ENCODE measurements at places on chromosomes 5 and 9.

- DNase-seq: no peak
Observed at GRCh38 chr9:80707120-80707519, 982.2 kb downstream of the TLE1 start.

DNA sequence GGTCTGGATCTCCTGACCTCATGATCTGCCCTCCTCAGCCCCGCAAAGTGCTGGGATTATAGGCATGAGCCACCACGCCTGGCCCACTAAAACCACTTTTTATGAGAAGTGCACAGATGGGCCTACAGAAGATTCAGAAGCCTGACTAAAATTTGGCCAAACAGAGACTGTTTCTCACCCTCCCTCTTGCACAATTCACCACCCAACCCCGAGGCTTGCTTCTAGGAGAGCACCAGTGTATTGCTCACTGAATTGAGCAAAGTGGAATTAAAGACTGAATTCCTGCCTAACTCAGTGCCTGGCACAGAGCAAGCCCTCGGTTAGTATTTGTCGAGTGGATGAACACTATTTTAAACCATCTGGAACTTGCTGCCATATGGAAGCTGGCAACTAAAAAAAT is 3.4 kb upstream of the DCTN4 start:
- DNase-seq: no peak

DNA sequence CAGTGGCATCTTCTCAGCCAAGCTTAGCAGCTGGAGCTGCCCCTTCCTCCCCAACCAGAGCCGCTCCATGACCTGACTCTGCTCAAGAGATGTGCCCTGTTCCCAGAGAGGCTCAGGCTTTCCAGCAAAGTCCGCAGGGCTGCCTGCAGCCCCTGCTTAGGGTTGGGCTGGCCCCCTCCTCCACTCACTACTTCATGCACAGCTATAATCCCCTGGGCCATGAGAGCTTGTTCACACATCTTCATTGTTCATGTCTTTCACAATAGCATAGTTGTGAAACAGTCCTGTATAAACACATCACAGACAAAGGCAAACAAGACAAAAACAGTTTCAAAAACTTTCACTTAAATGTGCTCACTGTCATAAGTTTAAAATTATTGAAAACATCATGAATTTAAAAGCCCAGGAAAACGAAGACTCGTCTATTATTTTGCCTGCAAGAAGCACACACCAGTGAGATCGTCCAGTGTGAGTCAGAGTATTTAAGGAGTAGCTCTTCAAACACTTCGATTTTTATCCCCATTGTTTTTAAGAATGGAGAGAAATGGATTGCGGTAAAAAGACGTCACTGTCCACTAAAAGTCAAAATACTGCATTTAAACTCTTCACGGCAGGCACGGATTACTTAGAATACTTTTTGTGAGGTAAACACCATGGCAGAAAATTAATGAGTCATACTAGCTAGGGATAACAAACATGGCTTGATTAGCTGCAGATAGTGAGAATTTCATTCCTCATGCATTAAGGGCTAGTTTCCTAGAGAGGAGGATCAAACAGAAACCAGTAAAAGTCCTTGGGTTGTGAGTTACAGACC is 40.7 kb upstream of the S1PR3 start:
- DNase-seq: no peak

DNA sequence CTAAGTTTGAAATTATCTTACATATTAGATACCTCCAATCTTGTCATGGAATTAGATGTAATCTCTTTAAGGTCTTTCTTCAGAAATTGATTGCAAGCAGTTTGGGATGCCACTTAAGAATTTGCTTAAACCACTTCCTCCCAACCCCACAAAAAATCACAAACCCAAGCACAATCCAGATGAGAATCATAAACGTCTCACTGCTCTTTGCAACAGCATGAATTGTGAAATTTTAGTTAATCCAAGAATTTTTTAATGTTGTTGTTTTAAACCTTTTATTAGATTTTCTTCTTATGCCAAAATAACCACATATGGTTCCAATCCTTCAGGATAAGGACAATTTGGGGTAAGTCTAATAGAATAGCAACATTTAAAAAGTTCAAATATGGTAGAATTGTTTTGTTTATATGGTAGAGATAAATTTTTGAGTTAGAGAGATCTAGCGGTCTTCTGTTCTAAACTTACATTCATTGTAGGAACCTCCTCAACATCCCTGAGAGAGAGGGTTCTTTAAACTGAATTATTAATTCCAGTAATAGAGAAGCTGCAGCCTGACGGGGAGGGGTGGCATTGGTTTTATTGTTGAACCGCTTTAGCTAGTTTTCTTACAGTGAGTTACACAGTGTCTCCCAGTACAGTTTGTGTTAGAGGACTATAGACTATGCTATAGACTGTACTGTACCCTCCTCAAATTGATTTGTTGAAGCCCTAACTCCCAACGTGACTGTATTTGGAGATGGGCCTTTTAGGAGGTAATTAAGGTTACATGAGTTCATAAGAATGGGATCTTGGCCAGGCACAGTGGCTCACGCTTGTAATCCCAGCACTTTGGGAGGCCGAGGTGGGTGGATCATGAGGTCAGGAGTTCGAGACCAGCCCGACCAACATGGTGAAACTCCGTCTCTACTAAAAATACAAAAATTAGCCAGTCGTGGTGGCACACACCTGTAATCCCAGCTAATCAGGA is 24.8 kb upstream of the IL6ST start:
- DNase-seq: no peak

DNA sequence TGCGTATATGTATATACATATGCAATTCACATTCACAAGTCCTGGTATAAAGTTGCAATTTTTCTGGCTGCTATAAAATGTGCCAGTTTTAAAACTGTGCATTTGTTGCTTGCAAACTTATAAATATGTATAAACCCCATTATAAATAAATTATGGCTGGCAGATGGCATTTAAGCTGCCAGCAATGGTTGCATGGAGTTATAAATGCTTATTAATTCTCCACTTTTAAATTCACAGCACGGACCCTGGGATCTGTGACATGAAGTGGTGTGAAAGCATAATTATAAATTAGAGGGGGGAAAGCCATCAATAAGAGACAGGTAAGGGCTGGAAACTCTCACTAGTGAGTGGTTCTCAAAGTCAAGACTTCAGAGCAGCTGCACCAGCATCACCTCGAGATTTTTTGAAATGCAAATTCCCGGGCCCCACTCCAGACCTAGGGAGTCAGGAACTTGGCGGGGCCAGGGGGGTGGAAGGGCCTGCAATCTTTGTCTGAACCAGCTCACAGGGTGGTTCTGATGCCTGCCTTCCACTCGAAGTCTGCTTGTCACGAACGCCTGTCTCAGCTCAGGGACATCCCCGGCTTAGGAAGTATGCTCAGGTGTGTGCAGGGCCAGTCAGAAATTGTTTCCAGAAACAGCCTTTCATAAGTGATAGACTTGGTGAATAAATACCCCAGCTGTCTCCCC is 16.9 kb downstream of the S1PR3 start:
- no peak for DNase-seq

GRCh38 chr9:95516221-95516733 is 494 bp downstream of the PTCH1 start:
- DNase-seq: no peak

DNA sequence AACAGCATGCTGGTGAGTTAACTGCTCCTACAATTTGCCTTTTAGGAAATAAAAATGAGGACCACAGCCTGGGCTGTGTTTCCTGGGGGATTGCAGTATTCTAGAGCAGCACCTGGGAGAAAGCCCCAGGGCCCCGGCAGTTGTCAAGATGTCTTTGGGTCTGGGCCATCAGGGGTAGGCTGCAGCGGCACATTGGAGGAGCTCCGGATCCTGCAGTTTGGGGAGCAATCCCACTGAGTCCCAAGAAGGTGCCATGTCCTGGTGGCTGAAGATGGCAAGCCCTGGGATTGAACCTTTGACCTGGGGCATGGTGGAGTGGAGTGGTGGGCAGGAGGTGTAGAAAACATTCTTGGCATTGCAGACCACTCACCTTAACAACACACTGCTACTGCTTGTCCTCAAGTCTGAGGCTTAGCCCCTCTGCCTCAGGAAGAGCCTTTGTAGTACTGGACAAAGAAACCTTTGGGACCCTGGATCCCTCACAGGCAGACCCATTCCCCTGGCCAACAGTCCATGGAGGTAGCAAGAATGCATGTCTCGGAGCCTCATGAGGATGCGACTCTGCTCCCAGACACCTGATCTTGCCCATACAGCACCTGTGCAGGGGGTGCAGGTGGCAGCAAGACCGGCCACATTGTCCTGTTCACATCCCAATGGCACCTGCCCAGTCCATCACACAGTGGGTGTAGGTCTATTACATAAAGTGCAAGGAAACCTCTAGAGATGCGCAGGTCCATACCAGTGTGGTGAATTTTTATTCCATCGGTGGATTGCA is 159.1 kb upstream of the IRX2 start:
- DNase-seq: no peak

DNA sequence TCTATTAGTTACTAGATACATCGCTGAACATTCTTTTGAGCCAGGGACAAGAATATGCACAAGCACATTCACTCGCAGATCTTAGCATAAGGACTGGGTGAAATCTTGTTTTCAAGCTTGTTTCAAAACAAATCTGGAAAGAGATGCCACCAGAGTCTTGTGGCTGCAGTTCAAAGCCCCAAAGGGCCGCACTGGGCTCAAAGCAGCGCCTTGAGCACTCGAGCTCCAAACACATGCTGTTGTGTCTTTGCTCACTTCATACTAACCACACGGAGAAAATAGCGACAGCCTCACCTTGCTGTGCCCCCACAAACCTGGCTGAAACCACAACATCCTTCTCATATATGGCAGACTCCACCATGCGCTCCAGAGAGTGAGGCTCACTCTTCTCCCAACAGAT is 34.2 kb upstream of the IL7R start:
- DNase-seq: no peak

GRCh38 chr9:14340994-14341393 is 27.1 kb upstream of the NFIB start:
- DNase-seq: no peak

DNA sequence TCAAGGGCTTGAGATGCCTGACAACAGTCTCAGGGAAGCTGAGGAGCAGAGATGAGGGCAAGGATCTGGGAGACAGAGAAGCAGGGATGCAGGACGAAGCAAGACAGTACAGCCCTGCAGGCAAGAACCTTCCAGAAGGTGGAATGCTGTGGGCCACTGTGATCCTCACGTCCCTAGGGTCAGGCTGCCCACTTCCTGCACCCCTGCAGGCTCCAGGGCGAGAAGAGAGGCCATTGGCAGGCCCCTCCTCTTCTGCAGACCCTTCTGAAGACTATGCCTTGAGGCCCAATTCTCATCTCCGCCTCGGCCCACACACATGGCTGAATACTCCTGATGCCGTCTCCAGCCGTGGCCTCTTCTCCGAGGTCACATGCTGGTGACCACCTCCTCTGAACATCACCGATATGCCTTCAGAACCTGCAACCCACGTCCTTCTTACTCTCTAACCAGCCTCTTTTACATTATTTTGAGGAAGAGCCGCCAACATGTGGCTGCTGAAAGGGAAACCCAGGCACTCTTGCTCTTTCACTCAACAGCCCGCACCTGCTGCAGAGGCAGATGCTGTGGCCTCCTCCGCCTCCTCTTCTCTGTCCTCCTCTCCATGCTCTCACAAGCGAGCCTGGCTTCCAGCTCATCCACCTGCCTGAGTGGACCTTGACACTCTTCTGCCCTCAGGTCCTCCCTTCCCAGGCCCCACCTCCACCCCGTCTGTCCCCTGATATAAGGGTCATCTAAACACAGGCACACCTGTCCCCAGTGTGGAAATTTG is 181.5 kb downstream of the IRX2 start:
- no peak for DNase-seq

DNA sequence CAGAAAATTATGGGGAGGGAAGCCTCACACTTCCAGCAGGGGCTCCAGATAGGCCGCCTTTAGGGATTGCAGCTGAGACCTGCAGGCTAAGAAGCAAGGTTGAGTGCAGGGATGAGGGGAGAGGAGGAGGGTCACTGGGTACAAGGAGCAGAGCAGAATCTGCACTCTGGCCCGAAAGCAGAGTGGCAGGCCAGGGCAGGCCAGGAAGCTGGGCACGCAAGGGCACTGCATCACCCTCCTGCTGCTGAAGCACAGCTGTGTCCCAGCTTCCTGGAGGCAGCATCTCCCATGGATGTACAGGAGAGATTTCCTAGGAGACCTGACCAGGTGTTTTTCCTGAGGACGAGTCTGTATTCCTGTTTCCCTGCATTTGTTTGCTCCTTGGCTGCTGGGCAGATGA is 92.1 kb downstream of the SYK start:
- DNase-seq: no peak

- no peak for DNase-seq
Observed at GRCh38 chr5:57902095-57902494, 419.5 kb upstream of the ACTBL2 start.

DNA sequence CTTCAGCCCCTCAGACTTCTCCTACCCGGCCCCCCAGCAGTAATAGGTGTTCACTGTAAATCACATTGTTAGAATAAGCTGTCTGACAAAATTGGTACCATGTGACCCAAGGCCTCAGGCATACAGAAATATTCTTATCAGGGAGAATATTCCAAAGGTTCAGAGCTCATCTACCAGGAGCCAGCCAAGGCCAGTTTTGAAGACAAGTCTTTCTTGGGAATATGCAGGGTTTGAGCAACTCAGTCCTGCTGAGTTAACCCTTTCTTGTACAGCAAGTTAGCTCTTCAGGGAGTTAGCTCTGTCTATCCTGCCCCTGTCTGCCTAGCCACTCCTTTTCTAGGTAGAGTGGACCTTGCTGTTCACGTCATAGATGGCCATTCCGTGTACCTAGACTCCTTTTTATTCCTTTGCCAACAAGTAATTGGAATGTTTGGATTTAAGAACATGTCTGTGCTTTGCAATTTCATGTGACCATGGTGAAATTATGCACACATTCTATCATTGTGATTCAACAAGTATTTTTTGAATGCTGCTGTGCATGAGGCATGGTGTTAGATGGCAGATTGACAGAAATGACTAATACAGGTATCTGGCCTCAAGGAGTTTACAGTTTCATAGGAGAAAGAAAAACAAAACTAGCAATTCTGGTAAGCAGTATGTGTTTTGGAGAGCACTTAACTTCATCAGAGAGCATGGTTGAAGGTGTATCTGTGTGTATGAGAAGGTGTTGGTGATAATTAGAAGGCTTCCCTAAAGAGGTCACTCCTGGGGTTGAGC is 22.6 kb downstream of the TGFBR1 start:
- DNase-seq: no peak

- DNase-seq: no peak
Observed at GRCh38 chr5:540071-540905, 16.0 kb upstream of the SLC9A3 start.

- no peak for DNase-seq
Observed at GRCh38 chr5:72985719-72986118, 29.9 kb downstream of the FCHO2 start.

DNA sequence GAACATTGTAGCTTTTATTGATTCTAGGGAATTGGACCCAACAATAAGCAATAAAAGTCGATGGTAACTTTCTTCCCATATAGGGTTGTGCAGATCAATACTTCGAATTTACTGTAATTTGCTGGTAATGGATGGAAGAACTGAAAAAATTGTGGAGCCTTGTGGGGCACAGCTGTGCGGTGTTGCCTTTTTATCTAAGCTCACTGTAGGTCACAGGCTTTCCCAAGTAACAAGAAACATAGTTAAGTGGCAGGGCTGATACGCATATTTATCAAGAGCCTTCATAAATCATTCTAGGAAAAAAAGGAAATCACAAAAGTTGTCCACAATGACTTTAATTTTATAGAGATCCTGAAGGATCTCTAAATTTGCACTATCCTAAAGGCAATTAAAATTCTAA is 292.9 kb downstream of the MAST4 start:
- no peak for DNase-seq

GRCh38 chr5:124463851-124464250 is 282.6 kb downstream of the ZNF608 start:
- no peak for DNase-seq

All from stimulated activated CD4-positive, alpha-beta T cell treated with anti-CD3 and anti-CD28 coated beads, Interleukin-1b, Interleukin-23, amount 100 ng/mL, for 1 hour (primary cell).